ENCODE measurements at places on chromosomes 7 and 10.

DNA sequence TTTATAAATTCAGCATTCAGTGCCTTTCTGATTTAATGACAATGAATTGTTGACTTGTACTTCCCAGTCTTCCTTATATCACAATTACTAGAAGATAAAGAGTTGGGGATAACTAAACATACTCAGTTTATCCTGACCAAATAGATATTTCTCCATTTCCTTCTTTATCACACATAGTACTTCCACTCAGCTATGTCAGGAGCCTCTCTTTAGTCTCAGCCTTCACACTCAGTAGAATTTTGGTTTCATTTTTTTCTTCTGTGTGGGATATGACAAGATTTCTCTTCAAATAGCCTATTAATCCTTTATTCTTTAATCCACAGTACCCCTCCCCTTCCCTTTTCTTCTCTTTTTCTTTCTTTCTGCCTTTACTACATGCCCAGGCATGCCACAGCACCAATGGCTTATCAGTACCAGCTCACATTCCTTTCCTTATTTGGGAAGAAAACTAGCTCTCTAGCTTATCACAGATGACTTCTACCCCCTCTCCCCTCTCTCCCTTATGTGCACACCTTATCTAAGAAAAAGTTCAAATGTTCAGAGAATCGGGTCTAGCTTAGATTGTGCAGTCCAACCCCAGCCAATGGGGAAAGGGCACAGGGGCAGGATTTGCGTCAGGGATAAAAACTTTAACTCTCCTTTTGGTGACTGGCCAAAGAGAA lies 109.0 kb downstream of the PHF14 start:
- no peak for DNase-seq

DNA sequence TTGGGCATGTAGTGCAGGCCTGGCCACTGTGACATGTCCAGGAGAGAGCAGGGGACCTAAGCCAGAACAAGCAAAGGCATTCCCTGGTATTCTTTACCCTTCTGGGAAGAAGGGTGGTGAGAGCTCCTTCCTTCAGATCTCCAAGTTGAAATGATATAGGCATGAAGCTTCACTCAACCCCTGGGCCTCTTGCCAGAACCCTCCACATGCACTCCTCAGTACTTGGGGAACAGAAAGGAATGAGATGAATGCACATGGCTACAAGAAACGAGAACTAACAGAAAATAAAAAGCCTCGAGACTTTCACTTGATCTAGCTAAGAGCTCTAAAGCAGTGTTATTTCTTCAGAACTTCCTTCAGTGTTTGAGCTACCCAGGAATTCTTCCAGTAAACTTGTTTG lies 262.2 kb downstream of the ETV1 start:
- DNase-seq, result no peak

DNA sequence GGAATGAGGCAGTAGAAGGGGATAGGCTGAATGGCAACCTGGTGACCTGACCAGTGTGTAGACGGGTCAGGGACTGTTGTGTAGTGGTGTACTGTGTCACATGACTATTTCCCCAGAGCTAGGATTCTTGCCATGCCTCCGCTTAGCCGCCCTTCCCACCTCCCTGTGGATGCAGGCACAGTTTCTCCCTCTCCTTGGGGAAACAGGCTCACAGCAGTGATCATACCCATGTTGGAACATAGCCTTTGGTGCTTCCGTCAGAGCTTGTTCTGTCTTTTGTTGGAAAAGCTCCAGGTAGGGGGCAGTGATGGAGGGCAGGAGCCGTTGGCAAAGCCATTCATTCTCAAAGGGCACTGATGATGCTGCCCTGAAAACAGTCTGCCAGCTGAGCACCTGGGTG lies 44.3 kb downstream of the OGDH start:
- DNase-seq, result no peak

DNA sequence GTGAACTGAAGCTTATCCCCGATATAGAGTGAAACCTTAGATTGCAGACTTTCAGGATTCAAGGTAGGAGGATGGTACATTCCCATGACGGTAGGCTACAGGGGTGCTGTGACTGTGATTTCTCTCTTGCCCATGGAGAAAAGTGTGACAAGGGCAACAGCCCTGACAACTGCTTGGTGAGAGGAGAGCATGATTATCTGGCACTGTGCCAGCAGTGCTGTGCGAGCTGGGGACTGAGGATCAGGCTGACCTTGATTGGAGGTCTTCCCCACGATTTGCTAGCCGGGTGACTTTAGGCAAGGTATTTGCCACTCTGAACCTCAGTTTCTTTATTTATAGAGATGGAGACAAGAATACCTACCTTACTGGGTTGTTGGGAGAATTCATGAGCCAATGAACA lies 229.5 kb downstream of the PTEN start:
- DNase-seq, result no peak

- no peak for DNase-seq
Observed at GRCh38 chr7:149552799-149553198, 55.2 kb upstream of the ZNF746 start.

GRCh38 chr10:8369666-8370065 lies 315.2 kb downstream of the GATA3 start:
- DNase-seq, result no peak

GRCh38 chr10:62244088-62244487 lies 24.6 kb downstream of the RTKN2 start:
- no peak for DNase-seq

- DNase-seq, result no peak
Observed at GRCh38 chr10:78199759-78200158, 166.1 kb downstream of the RPS24 start.

- peak; percentile 44 for DNase-seq
Observed at GRCh38 chr7:78141522-78142281, 343.1 kb downstream of the PHTF2 start.

- DNase-seq, result no peak
Observed at GRCh38 chr7:76352193-76352592, 6.6 kb downstream of the YWHAG start.

GRCh38 chr7:116950889-116951351 lies 2.4 kb upstream of the ST7 start:
- no peak for DNase-seq

- no peak for DNase-seq
Observed at GRCh38 chr7:18538554-18539250, 43.2 kb downstream of the HDAC9 start.

GRCh38 chr7:26101361-26102151 lies 50.4 kb upstream of the NFE2L3 start:
- DNase-seq, result no peak

DNA sequence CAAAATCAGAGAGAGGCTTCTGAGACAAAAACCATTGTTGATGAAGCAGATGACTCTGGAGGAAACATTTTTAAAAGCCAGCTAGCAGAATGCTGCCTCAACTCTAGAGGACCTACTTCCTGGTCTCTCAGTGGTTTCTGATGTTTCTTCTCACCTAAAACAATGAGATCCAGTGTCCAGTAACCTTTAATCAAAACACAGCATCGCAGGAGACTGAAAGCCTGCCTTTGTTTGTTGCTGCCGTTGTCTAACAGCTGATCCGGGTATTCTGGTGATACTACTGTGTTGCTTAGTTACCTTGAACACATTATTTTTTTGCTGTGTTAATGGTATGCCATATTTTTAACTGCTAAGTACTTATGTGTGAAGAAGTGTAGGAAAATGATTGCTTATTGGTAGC lies 70.9 kb downstream of the WIPF3 start:
- DNase-seq, result no peak

- DNase-seq, result no peak
Observed at GRCh38 chr7:116194115-116194514, 16.2 kb upstream of the TES start.

GRCh38 chr7:149495785-149496641 lies 1.6 kb downstream of the ZNF746 start:
- DNase-seq, result peak; percentile 82

GRCh38 chr7:151076863-151077704 lies 3.5 kb downstream of the FASTK start:
- DNase-seq, result no peak

DNA sequence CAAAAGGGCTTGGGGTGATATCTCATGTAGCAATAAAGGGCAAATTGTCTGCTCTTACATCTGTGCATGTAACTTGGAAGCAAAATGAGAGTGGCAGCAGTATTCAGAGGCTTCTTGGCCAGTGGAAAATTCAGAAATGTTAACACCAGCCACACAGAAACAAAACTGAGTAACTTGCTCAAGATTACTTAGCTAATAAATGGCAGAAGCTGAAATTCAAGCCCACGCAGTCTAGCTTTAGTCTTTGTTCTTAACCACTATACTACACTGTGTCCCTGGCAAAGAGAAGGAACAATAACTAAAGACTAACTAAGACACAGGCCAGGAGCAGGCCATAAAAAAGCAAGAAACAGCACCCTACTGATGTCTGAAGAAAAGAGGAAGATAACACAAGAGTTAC lies 185.9 kb upstream of the ASAH2 start:
- DNase-seq, result no peak

GRCh38 chr7:46155367-46155766 lies 234.3 kb upstream of the IGFBP3 start:
- DNase-seq, result no peak

DNA sequence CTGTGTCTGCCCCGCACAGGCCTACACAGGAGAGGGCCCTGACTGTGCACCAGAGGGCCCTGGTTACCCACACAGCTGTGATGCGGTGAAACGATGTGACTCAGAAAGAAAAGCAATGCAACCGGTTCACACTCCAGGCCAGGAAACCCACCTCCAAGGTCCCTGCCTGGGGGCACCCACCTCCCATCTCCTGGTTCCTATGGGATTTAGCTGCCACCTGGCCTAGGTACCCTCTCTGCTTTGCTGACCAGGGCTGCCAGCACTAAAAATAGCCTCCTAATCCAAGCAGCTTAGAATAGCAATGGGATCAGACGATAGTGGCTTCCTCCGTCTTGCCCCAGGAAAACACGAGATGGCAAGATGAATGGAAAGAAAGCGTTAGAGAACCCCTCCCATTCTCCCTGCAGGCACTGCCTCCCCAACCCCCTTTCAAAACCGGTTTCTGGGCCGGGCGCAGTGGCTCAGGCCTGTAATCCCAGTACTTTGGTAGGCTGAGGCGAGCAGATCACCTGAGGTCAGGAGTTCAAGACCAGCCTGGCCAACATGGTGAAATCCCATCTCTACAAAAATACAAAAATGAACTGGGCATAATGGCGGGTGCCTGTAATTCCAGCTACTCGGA lies 12.4 kb downstream of the RBP3 start:
- DNase-seq, result no peak

DNA sequence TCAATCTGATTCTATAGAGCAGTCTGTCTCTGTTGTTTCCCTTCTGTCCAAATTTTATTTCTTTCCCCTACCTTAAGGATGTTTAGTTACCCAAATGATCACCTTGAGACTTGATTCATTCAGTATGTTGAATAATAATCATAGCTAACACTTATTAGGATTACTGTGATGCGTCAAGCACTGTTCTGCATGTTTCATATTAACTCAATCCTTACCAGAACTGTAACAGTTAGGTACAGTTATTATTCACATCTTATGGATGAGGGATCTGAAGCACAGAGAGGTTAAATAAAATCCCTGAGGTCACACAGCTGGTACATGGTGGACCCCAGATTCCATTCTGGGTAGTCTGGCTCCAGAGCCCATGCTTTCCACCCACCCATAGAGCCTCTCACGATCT lies 97.9 kb upstream of the SAMD8 start:
- no peak for DNase-seq

GRCh38 chr10:23379686-23380085 lies 35.1 kb upstream of the C10orf67 start:
- no peak for DNase-seq

- DNase-seq, result no peak
Observed at GRCh38 chr10:121595806-121596688, 2.2 kb downstream of the FGFR2 start.

- no peak for DNase-seq
Observed at GRCh38 chr10:64855941-64856340, 1334.7 kb downstream of the REEP3 start.

- no peak for DNase-seq
Observed at GRCh38 chr7:2471022-2471329, 5.2 kb downstream of the GRIFIN start.

GRCh38 chr10:86083206-86083605 lies 283.4 kb downstream of the GRID1 start:
- no peak for DNase-seq

DNA sequence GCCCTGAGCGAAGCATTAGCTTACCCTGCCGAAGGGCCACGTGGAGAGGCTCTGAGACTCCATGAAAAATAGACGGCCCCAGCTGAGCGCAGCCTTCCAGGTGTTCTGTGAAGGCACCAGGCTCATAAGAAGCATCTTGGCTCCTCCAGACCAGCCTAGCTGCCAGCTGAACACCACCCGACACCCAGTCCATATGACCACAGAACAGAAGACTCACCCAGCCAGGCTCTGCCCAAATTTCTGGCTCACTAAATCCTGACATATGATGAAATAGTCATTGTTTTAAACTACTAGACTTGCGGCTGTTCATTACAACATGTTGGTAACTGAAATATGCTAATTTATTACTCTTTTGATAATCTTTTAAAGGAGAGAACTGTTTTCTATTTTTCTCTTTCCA lies 99.5 kb upstream of the ABI1 start:
- DNase-seq, result no peak

- no peak for DNase-seq
Observed at GRCh38 chr7:104240401-104240800, 32.6 kb upstream of the ORC5 start.

DNA sequence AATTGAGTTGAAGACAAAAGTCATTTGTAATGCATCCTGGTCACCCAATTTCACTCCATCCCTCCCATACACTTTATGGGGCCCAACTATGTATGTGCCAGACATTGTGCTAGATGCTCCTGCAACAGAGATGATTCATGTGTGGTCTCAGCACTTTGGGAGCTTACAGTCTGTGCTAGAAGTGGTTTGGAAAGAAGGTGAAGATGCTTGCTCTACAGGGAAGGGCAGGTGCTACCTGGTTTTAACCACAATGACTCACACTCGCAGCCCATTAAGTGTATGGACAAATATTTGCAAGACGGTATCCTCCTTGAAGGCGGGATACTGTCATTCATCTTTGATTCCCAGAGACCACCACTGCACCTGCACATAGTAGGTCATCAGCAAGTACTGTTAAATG lies 257.6 kb downstream of the OTUD1 start:
- DNase-seq, result no peak

DNA sequence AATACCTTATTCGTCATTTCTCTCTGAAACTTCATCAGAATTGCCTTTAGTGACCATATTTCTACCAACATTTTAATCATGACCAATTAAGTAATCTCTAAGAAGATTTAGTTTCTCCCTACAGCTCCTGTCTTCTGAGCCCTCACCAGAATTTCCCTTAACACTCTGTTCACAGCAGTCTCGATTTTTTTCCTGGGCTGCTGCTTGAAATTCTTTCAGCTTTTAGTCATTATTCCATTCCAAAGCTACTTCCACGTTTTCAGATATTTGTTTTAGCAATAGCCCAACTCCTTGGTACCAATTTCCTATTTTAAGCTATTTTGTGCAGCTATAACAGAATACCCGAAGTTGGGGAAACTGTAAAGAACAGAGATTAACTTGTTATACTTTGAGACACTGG lies 192.4 kb upstream of the DKK1 start:
- no peak for DNase-seq

DNA sequence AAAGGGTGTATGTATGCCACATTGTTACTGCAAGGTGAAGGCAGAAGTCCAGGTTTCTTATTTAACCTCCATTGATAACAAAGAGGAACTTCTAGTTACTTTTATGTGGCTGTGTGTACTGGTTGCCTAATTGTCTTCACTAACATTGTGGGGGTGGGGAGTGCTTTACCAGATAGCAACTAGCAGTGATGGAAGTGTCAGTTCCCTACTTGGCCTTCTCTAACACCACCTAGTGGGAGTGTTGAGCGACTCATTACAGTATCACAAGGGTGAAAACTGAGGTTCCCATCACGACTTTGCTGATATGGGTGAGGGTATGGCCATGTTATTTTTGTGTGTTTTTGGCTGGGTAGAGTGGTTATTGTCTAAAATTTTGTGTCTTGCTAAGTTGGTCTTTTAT lies 274.4 kb downstream of the THSD7A start:
- DNase-seq, result no peak

- no peak for DNase-seq
Observed at GRCh38 chr10:31290386-31290785, 28.6 kb upstream of the ZEB1 start.

All from AG09319 (cell line).